Tibial nerve (tissue), 4 donors: ENCODE measurements at places on chromosomes 1 and 21.

- no peak for DNase-seq
These were observed 59.7 kb downstream of the ATP1A1 start for GRCh38 chr1:116432655-116433265.

DNA sequence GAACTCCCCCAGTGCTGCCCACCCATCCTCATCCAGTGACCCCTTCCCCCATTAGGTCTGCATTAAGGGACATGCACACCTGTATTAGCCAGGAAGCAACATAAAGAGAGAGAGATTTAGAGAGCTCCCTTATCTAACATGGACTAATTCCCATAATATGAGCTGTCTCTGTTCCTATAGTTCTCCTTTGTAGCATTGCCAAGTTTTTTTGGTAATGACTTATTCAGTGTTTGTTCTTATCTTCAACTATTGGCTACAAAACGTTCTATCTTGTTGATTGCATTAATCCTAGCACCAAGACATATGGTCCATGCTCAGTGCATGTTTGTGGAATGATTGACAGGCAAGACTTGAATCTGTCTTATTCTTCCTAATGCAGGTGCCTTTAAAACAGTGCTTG, 264.0 kb downstream of the ADGRL2 start:
- DNase-seq, result no peak

DNA sequence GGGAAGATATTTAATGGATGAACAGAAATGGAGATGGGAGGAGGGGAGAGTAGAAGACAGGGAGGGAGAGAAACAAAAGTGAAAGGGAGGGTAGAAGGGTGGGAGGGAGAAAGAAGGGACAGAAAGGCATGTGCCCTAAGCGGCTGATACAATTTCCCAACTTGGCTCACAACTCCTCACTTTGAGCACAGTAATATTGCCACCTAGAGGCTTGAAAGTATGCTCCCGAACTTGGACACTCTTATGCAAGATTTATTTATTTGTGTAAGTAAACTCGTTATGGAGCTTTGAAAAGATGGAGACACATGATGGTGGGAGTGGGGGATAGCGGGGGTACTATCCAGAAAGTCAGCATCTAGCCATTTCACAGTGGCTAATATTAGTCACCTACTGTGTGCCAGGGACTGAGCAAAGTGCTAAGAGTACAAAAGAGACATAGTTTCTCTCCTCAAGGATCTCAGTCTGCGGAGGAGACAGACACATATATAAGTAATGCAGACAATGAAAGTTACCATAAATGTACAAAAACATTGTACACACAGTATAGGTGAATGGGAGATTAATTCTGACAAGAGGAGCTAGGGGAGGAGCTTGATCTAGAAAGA, 189.7 kb downstream of the SEC16B start:
- no peak for DNase-seq

- DNase-seq, result no peak
These were observed 75.4 kb downstream of the SLC35A3 start for GRCh38 chr1:100045206-100045605.

GRCh38 chr1:172902200-172902599, 148.5 kb downstream of the TNFSF18 start:
- DNase-seq, result no peak
